ENCODE measurements at places on chromosomes 5 and 9.

DNA sequence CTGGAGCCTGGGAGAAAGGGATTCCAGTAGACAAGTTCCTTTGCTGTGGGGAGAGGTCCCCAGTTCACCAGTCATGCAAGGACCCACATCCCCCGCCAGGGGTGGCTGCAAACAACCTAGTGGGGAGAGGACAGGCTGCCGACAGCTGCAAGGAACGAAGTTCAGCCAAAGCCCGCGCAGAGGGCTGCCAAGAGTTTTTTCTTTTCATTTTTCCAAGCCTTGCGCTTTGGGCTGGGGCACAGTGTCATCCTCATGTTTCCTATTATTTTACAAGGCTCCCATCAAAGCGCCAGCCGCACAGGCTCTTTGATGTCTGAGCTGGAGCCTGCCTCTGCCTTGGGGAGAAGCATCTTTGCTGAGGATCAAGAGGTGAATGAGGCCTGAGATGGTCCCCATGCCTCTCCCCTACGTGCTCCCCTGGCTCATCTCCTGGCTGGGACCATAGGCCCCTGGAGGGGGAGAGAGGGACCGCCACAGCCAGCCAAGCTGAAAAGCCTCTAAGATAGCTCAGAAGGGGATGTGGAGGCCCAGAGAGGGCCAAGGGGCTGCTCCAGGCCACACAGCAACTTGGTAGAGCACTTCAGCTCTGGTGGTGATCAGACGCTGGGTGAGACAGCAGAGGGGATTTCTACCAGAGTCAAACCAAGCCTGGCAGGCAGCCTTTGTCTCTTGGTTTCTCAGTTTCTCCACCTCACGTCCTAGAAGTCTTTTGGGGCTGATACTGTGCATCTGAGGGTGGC lies 50.4 kb upstream of the SYNPO start:
- H3K27ac ChIP-seq, result no peak overlapping the region
- peaks cover 60% of the 10 kb centered on the region for H3K4me1 ChIP-seq
- H3K27me3 ChIP-seq, result no peaks in the 10 kb centered on the region
- no peak for DNase-seq

DNA sequence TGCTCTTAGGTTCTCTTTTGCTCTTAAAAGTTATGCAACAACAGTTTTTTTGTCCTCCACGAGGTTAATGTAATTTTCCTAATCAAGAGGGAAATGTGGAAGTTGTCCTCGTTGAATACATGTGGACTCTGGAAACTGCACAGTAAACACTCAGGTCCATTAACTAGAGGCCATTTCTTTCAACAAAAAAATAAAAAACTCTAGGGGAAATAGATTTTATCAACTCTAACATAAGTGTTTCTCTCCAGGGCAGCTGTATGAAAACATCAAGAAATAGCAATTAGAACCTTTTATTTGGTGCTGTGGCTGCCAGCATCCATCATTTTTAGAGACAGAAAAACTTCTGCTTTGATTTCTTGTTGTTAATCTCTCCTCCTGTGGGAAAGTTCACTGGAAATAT lies 288.6 kb downstream of the ICE1 start:
- H3K4me3 ChIP-seq, result no peak overlapping the region
- no peak for DNase-seq
- no peak overlapping the region for H3K27ac ChIP-seq
- H3K36me3 ChIP-seq, result no peaks in the 10 kb centered on the region
- no peaks in the 10 kb centered on the region for H3K27me3 ChIP-seq

- no peak overlapping the region for H3K4me3 ChIP-seq
- H3K27me3 ChIP-seq, result no peaks in the 10 kb centered on the region
- no peak overlapping the region for H3K27ac ChIP-seq
- H3K4me1 ChIP-seq, result no peaks in the 10 kb centered on the region
Observed at GRCh38 chr5:88643315-88643714, 239.7 kb downstream of the MEF2C start.

GRCh38 chr5:157606046-157606445 lies 30.5 kb upstream of the ADAM19 start:
- DNase-seq, result no peak
- H3K36me3 ChIP-seq, result no peaks in the 10 kb centered on the region
- H3K27me3 ChIP-seq, result no peaks in the 10 kb centered on the region
- H3K4me3 ChIP-seq, result no peak overlapping the region

GRCh38 chr5:37875051-37875787 lies 35.4 kb upstream of the GDNF start:
- no peak overlapping the region for H3K4me3 ChIP-seq
- H3K27ac ChIP-seq, result no peak overlapping the region
- no peaks in the 10 kb centered on the region for H3K4me1 ChIP-seq

DNA sequence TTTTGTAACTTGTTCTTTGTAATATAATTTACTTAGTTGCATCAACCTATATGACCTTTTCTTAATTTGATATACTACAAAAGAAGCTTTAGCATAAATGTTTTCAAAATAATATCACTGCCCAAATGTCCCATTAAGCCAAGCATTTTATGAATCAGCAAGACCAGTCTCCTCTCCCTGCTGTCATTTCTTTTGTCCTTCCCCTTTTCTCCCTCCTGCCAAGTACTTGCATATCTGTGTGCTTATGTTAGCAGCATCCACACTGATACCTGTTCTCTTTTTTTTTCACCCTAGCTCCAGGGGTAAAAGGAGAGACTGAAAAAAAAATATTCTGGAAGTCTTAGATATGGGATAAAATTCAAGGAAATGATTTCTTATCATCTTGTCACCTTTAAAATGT lies 69.7 kb downstream of the ZSWIM6 start:
- no peaks in the 10 kb centered on the region for H3K36me3 ChIP-seq
- H3K27ac ChIP-seq, result no peak overlapping the region

DNA sequence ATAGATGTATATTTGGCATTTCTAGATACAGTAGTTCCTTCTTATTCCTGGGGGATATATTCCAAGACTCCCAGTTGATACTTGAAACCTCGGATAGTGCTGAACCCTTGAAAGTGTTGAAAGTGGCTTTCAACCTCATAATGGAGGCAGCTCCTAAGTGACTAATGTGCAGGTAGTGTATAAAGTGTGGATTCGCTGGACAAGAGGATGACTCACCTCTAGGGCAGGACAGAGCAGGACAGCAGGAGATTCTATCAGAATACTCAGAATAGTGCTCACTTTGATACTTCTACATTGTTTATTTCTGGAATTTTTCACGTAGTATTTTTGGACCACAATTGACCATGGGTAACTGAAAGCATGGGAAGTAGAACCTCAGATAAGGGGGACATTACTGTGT lies 1138.9 kb upstream of the WWC1 start:
- no peak overlapping the region for H3K27ac ChIP-seq
- H3K36me3 ChIP-seq, result no peaks in the 10 kb centered on the region
- DNase-seq, result no peak
- no peak overlapping the region for H3K4me3 ChIP-seq

DNA sequence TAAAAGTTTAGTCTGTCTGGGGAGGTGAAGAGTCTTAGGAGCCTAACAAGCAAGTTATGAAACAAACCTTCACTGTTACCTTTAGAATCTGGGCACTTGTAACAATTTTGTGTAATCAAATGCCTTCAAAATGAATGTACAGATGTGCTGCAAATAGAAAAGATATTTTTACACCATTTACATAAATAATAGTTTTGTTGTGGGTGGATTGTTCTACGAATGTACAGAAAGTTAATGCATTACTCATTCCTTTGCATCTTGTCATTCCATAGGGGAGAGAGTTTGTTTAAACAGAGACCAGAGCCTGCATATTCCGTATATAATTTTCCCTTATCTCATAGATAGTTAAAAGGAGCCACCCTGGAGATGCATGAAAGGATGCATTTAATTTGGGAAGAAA lies 576.9 kb upstream of the SGCD start:
- H3K4me1 ChIP-seq, result peaks cover 12% of the 10 kb centered on the region
- no peak overlapping the region for H3K4me3 ChIP-seq
- H3K27me3 ChIP-seq, result no peaks in the 10 kb centered on the region
- no peak overlapping the region for H3K27ac ChIP-seq
- no peaks in the 10 kb centered on the region for H3K36me3 ChIP-seq

DNA sequence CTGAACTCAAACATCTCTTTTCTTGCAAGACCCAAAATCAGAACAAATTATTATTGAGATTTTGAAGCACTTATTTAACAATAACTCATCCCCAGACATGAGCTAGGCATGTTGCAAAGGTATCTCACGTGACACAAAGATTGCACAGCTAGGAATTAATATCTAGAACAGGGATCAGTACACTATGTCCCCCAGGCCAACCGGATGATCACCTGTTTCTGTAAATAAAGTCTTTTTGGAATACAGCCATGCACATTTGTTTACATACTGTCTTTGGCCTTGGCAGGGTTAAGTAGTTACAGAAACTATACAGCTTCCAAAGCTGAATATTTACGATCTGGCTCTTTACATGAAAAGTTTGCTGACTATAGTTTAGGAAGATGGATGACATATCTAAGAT lies 287.7 kb downstream of the ACTL7B start:
- no peaks in the 10 kb centered on the region for H3K27me3 ChIP-seq
- no peaks in the 10 kb centered on the region for H3K4me1 ChIP-seq
- H3K36me3 ChIP-seq, result no peaks in the 10 kb centered on the region
- no peak overlapping the region for H3K4me3 ChIP-seq
- H3K27ac ChIP-seq, result no peak overlapping the region

- peak overlapping the region; percentile 27 for H3K27ac ChIP-seq
- DNase-seq, result peak; percentile 59
- peak overlapping the region; percentile 85 for H3K4me3 ChIP-seq
- H3K36me3 ChIP-seq, result no peaks in the 10 kb centered on the region
- no peaks in the 10 kb centered on the region for H3K27me3 ChIP-seq
Observed at GRCh38 chr5:172453206-172453985, 929 bp downstream of the SH3PXD2B start.

DNA sequence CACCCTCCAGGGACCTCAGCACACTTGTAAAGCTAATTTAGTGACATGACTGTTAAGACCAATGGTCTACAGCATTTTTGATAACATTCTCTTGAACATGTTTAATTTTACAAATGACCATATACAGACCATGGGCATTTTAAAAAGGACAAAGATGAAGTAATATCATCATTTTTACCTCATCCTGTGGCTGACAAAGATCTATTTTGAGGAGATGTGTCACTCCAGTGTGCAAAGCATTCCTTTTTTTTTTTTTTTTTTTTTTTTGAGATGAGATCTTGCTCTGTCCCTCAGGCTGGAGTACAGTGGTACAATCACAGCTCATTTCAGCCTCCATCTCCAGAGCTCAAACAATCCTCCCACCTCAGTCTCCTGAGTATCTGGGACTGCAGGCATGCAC lies 118.2 kb upstream of the TBC1D2 start:
- H3K27me3 ChIP-seq, result no peaks in the 10 kb centered on the region
- no peak for DNase-seq
- H3K36me3 ChIP-seq, result no peaks in the 10 kb centered on the region
- H3K4me3 ChIP-seq, result no peak overlapping the region
- H3K4me1 ChIP-seq, result peaks cover 31% of the 10 kb centered on the region
- peak overlapping the region; percentile 50 for H3K27ac ChIP-seq
